ENCODE measurements at places on chromosomes 7 and 10.

DNA sequence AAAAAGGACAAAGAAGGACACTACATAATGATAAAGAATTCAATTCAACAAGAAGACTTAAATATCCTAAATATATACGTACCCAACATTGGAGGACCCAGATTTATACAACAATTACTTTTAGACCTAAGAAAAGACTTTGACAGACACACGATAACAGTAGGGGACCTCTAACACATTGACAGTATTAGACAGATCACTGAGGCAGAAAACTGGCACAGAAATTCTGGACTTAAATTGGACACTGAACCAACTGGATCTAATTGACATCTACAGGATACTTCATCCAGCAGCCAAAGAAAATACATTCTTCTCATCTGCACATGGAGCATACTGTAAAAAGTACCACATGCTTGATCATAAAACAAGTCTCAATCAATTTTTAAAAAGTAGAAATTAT is 103.8 kb downstream of the DGKI start:
- no peak for DNase-seq

DNA sequence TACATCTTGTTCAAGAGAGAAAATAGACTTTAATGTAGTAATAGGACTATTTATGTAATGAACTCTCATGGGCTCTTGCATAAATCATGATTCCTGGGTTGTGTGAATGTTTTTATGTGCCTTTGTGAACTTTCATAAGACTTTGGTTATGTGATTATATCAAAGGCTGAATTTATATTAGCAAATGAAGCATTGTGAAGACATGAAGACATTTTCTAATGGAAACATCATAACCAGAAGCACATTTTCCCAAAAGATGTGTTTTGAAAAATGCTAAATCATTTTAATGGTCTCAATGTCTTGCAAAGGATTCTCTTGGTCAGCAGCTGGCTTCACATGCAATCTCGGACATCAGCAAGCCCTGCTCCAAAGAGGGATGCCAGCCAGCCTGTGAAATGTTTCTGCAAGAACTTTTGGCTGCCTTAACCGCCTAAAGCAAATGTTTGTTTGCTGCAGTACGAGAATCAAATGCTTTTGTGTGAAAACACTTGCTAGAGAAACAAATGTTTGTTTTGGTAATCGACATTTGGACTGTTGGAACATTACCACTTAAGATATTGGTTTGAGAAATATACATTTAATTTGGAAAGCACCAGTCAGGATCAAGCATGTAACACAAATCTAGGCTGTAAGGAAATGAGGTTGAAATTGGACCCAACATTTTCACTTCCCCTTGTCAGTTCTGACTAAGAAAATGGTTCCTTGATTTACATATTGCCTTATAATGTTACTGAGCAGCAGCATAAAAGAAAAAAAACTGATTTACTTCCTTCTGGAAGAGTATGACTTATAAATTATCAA is 102.1 kb downstream of the RTKN2 start:
- peak; percentile 39 for DNase-seq

DNA sequence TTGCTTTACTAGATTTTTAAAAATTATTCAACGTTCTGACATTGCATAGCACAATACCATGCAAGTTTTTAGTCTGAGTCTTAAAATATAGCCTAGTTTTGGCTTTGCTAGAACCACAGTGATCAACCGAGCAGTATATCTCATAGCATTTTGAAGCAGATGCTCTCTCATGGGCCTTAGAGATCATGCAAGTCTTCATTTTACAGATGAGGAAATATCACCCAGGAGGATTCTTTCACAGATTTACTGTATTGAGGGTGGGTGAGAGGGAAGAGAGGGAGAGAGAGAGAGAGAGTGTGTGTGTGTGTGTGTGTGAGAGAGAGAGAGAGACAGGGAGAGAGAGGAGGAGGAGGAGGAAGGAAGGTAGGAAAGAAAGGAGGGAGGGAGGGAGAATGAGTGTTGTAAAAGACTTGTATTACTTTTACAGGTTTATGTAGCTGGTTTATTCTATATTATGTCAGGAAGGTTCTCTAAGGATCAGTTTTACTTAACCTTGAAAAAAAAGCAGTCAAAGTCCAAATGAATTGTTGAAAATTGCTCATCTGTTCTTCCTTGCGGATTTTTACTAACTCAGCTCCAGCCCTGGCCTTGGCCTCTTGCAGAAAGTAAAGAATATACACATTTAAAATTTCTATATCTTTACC is 14.2 kb upstream of the NPTX2 start:
- no peak for DNase-seq

DNA sequence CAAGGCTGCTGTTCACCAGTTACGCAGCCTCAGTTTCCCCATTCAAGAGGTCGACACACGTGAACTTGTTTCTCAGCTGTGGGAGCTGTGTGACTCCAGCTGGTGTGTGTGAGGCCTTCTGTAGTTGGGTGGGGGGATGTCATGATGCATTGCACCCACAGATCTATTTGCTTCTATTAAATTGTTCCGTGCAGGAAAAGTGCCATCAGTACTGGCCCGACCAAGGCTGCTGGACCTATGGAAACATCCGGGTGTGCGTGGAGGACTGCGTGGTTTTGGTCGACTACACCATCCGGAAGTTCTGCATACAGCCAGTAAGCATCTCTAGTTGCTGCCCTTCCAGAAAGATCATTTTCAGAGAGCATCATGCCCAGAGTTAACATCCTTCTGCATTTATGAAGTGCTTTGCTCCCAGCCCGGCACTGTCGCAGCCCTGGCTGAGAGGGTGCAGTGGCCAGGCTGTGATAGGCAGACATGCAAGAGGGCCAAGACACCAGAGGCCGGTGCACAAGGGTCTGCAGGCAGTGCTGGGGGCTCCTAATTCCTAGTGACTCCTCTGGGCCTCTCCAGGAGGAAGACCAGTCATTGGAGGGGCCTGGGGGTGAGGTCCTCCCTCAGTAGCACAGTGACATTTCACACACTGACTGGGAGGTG is 60.2 kb downstream of the MKI67 start:
- no peak for DNase-seq
